Stimulated activated CD8-positive, alpha-beta memory T cell treated with anti-CD3 and anti-CD28 coated beads, Interleukin-4, amount 100 ng/mL, for 4 hours (primary cell): ENCODE measurements at places on chromosomes 5 and 9.

DNA sequence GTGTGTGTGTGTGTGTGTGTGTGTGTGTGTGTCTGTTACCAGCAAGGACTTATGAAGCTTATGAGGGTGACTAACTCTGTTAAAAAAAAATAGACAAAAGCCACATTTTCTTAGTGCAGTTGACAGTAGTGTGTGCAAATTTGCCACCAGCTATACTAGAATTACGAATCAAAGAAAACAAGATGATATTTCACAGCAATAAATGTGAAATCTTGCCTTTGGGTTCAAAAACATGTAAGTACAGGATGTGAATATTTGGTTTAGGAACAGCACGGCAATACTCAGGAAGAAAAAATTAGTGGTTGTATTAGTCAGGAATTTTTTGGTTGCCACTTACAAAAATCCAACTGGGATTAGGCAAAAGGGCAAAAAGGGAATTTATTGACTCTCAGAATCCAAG is 117.4 kb downstream of the NPR3 start:
- no peak for DNase-seq

GRCh38 chr5:95892784-95893354 is 68.8 kb downstream of the ELL2 start:
- DNase-seq = no peak

DNA sequence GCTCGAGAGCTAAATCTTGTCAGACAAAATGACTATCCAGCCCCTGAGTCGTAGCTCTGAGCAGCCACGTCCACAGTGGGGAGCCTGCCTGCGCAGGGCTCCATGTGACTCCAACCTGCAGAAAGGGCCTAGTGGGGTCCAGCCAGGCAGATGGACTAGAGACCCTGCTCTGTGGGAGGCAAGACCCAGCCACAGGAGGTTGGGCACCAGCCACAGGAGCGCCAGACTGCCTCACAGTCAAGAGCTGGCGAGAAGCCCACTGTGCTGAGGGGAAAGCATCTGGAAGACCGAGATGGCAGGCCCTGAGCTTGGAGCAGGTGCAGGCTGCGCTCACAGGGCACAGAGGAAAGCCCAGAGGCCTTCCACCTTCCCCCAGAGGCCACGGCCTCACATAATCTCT is 61.4 kb downstream of the C5orf15 start:
- DNase-seq = no peak

DNA sequence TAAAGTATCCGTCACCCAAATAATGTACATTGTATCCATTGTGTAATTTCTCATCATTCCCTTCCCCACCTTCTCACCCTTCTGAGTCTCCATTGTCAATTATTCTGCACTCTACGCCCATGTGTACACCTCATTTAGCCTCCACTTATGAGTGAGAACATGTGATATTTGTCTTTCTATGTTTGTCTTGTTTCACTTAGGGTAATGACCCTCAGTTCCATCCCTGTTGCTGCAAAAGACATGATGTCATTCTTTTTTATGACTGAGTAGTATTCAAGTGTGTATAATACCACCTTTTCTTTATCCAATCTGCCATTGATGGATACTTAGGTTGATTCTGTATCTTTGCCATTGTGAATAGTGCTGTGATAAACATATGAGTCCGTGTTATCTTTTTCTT is 4.9 kb upstream of the SPATA31C2 start:
- DNase-seq = no peak

DNA sequence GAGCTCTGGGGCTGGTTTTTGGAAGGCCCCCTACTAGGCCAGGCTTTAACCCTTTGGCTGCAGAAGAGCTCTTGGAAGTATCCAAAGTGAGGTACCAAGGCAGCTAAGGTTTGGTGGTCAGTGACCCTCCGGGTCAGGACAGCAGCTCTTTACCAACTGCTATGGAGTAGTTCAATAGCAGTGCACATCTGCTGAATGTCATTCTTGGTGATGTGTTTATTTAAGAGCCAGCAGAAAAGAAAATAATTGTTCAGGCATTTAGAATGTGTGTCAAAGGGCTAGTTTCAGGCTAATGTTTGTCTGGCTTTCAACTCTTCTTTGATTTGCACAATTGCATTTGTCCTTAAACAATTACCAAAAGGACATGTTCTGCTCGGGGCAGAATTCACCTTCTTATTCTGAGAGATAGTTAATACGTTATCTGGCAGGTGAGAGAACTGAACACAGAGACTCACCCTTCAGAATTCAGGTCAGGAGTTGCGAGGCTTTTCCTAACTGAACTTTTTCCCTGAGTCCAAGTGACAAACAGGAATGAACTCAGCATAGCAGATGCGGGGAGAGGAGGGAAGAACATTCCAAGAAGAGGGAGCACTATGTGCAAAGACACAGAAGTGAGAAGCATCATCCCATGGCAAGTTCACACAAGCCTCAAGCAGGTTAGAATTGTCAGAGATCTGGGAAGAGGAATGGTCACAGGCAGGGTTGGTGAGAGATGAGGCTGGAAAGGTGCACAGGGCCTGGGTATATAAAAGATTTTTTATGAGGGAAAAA is 556.7 kb upstream of the TLE4 start:
- no peak for DNase-seq

GRCh38 chr5:109180668-109181067 is 229.1 kb downstream of the PJA2 start:
- DNase-seq = no peak

GRCh38 chr5:66904189-66904588 is 292.4 kb downstream of the CD180 start:
- DNase-seq = no peak

- no peak for DNase-seq
Observed at GRCh38 chr5:138282920-138283742, 8.7 kb upstream of the GFRA3 start.

GRCh38 chr9:83622433-83622938 is 457 bp upstream of the IDNK start:
- no peak for DNase-seq

DNA sequence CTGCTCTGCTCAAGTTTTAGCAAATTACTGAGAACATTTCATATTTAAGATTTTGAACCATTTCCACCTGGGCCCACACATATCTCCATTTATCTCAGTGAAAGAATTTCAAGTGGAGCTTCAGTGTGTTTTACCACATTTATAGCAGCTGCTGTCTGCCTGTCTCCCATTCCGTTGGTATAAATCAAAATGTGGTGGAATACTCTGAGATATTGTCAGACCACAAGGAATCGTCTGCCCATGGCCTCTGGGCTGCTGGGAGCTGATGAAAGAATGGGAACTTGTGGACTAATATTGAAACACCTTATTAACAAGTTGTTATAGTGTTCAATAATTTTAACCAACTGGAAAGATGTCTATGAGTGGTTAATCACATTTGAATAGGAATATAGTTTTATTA is 33.3 kb downstream of the MAST4 start:
- no peak for DNase-seq

DNA sequence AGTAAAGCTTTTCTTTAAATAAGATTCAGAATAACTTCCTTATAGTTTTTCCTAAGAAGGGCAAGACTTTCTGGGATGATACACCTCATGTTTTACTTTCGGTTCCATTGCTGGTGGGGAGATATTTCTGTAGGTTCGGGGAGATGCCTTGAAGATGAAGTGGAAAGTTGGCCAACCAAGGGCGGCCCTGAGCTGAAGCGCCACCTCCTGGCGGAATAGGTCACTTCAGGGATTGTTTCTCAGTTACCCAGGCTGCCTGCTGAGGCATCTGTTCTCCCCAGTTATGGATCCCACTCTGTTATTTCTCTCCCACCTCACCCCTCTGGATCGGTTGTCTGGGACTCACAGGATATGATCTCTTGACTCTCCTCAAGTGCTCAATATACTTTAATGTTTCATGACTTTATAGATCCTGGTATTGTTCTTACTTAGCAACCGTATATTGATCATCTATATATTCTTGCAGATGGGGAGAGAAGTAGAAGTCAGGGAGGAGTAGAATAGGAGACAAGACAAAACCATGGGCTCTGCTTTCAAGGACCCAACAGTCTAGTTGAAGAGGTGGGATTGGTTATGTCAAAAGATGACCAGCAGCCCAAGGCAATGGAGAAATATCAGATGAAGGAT is 23.4 kb downstream of the MEGF10 start:
- DNase-seq = peak; percentile 4

- DNase-seq = no peak
Observed at GRCh38 chr9:135272608-135273007, 185.1 kb downstream of the OLFM1 start.

GRCh38 chr5:68499987-68500386 is 284.4 kb downstream of the PIK3R1 start:
- DNase-seq = no peak

DNA sequence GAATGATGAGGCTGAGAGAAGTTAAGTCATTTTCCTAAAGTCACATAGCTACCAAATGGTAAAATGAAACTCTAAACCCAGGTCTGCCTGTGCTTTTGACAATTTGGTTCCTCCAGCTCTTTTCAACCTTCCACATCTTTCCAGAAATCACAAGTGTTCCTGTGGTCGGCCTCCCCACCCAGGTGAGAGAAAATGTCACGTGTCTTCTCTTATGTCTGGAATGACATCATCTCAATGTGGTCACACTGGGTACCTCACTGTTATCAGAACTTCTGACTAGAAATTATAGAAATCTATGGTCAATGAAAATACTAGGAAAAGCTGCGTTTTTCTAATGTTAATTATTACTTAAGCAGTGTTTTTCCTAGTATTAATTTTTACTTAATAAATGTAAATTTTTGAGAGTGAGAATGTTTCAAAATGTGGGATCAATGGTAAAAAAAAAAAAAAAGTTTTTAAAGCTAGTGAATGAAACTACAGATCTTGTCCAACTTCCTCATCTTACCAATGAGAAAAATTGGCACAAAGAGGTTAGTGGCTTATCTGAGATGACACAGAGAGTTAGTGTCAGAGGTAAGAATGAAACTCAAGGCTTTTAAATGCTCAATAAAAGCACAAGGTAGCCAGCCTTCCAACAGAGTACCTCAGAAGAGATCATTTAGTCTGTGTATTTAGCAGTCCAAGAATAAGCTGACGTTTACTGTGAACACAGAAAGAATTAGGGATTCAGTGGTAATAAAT is 228.7 kb upstream of the NR4A3 start:
- no peak for DNase-seq

- no peak for DNase-seq
Observed at GRCh38 chr5:133376986-133377385, 235.4 kb downstream of the FSTL4 start.

DNA sequence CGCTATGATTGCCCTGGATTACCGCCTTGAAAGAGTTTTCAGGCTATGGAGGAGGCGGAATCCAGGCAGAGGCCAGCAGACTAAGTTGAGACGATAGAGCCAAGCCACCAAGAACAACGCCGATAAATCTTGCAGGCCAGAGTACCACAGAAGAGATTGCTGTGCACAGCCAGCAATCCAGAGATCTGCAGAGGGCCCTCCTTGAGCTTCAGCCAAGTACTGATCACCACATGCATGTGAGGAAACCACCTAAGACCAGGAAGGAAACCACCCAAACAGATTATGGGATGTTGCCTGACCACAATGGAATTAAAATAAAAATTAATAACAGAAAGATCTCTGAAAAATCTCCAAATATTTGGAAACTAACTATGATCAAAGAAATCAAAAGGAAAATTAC is 74.9 kb downstream of the GCNT4 start:
- no peak for DNase-seq

DNA sequence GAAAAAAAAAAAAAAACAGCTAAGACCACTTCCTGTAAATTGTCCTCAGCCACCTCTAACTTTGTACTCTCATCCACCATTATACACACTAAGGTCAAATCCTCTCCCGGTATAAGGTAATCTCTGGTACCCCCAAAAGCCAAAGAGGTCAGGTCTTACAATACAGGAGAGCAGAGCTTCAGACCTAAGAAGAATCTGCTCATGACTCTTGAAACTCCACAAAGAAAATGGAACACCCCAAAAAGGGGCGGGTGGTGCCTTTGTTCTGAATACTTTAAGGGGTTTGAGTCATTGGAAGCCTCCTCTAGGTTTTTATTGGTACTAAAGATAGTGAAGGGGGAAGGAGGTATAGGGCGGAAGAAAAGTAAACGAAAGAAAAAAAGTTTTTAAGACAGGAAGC is 69.8 kb downstream of the COL15A1 start:
- no peak for DNase-seq

DNA sequence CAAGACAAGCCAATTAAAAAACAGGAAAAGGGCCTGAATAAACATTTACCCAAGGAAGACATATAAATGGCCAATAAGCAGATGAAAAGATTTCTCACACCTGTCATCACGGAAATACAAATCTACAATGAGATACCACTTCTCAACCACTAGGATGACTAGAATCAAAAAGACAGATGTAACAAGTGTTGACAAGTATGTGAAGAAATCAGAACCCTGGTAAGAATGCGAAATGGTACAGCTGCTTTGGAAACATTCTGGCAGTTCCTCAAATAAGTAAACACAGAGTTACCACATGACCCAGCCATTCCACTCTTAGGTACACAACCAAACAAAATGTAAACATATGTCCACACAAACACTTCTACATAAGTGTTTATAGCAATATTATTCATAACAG is 32.5 kb downstream of the LEAP2 start:
- no peak for DNase-seq

- no peak for DNase-seq
Observed at GRCh38 chr9:134569626-134570025, 72.0 kb upstream of the COL5A1 start.

DNA sequence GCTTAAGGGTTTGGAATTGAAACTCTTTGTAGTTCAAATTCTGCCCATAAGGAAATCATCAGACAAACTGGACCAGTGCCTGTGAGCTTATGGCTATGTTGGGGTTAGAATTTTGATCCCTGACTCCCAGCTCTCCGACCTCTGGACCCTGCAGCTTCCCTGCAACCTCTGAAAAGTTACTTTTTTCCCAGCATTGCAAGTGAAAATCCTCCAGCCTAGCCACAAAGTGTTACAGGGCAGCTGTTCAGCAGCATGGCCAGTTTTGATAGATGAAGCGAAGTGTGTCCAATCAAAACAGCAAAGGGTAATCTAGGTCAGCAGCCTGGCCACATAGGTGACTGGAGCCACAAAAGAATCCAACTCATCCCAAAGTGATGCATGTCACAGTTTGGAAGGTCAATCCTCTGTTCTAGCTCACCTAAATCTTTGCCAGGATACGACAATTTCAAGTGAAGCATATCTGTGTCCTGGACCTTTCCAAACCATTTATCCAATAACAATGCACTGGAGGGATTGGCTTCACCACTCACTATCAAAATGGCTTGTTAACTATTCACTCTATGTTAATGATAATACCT is 4.7 kb upstream of the CPEB4 start:
- DNase-seq = no peak

DNA sequence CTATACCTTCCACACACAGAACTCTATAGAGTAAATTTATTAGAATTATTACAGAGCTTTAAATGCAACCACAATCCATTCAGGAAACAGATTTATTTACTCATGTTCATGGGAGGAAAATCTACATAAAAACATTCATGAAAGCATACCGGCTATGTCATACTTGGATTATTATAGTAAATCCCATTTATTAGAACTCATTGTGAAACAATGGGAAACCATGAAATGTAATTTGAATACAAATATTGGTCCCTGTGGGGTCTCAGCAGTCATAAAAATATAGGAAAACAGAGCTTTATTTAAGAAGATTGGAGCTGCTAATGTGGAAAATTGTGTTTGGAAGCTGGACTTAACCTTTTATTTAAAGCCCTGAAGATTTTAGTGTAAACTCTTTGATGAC is 80.7 kb downstream of the HAPLN1 start:
- DNase-seq = no peak
